ENCODE measurements at places on chromosomes 4 and X. TPM values are rescaled to one million over a fixed set of nuclear protein-coding genes. Genes with fewer than 3 reads are reported as not detected.

- no peaks in the 10 kb centered on the region for H3K4me1 ChIP-seq
- DNase-seq: no peak
- H3K4me3 ChIP-seq: no peak overlapping the region
- H3K36me3 ChIP-seq: no peaks in the 10 kb centered on the region
- H3K27me3 ChIP-seq: no peaks in the 10 kb centered on the region
Observed at GRCh38 chrX:73916489-73916888, 353.5 kb downstream of the CHIC1 start.

GRCh38 chr4:77843628-77844027, 19.0 kb upstream of the MRPL1 start:
- no peak for DNase-seq
- no peaks in the 10 kb centered on the region for H3K27me3 ChIP-seq
- H3K27ac ChIP-seq: no peak overlapping the region
- H3K4me3 ChIP-seq: no peak overlapping the region
- H3K36me3 ChIP-seq: no peaks in the 10 kb centered on the region
- peaks cover 6% of the 10 kb centered on the region for H3K4me1 ChIP-seq

DNA sequence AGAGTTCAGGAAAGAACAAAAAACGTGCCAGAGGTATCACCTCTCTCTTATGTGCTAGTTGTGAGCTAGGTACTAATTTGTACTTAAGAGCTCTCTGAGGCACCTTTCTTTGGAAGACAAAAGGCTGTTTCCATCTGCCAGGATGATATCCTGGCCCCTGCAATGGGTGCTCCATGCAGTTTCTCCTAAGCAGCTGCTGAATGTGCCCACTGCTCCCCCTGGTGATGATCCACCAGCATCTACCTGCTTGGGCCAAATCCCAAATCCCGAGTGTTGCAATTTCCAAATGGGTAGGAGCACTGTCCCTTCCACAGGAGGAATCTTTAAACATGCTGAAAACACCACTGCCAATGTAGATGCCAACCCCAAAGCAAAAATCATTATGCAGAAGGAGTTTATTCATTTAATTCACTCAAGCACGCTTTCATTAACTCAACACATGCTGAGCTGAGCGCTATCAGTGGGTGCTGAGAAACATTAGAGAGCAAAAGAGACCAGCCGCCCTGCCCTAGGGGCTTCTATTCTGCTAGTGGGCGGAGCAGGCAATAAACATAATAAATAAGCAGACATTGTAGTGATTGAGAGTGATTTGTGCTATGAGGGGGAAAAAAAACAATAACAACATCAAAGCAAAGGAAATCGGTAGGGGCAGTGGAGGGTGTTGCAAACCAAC, 69.6 kb upstream of the C4orf50 start:
- no peak for DNase-seq
- no peak overlapping the region for H3K4me3 ChIP-seq
- no peaks in the 10 kb centered on the region for H3K36me3 ChIP-seq
- H3K27ac ChIP-seq: no peak overlapping the region
- H3K27me3 ChIP-seq: peaks cover 9% of the 10 kb centered on the region

The SULT1E1 gene
- not detected for total RNA-seq

The SLC49A3 gene
- 2.7 TPM for total RNA-seq
